ENCODE measurements at places on chromosomes 11 and 22.
A peak's percentile ranks its signal among the peaks of the same experiment; 100 is the strongest.

GRCh38 chr11:10294290-10294953 is 403 bp upstream of the SBF2 start:
- no peak for DNase-seq

DNA sequence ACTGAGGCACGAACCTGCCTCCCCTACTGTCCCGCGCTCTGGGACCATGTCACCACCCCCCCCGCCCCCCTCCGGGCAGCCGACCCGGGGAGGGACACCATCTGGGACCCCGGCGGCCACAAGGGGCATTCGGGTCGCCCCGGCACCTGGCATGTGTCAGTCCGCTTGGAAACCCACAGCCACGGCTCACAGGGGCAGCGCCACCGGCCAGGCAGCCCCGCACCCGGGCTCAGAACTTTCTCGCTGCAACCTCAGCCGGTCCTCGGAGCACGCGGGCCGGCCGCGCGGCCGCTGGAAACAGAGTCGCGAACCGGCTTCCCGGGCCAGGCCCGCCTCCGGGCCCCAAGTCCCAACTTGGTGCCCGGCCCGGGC is 159.9 kb upstream of the GRK3 start:
- no peak for DNase-seq

- DNase-seq: no peak
Observed at GRCh38 chr11:63814383-63814736, 1.1 kb downstream of the SPINDOC start.

- DNase-seq: no peak
Observed at GRCh38 chr22:30459181-30460052, 12.4 kb downstream of the SEC14L3 start.

- DNase-seq: no peak
Observed at GRCh38 chr11:119533462-119533861, 110.5 kb upstream of the THY1 start.

GRCh38 chr22:36067235-36067558 is 38.6 kb upstream of the RBFOX2 start:
- no peak for DNase-seq

- no peak for DNase-seq
Observed at GRCh38 chr11:127114035-127114434, 113.5 kb upstream of the KIRREL3 start.

DNA sequence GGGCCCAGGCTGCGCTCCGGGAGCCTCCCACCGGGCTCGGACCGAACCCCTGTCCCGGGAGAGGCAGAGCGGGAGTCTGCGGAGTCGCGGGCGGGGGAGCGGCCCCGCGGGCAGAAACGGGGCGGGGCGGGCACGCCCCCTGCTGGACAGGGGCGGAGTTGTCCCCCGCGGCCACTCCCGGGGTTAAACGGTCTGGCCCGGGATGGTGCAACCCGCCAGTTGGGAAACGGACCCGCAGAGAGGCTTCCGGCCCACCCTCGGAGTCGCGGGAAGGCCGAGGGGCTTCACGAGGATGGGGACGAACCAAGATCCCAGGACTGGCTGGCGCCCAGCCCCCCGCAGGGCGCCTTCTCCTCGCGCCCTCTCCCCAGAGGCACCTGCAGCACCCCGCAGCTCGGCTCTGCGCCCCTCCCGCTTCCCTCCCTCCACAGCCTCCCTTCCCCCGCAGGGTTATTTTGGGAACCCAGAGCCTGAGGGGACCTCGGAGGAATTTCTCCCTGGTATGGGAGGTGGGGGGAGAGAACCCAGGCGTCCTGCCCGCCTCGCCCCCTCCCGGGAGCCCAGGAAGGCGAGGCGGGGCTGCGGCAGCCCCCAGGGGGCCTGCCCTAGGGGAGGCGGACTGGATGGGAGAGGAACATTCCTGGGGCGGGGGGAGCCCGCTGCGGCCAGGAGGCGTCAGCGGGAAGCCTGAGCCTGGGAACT is 902 bp downstream of the RASGRP2 start:
- peak; percentile 64 for DNase-seq

DNA sequence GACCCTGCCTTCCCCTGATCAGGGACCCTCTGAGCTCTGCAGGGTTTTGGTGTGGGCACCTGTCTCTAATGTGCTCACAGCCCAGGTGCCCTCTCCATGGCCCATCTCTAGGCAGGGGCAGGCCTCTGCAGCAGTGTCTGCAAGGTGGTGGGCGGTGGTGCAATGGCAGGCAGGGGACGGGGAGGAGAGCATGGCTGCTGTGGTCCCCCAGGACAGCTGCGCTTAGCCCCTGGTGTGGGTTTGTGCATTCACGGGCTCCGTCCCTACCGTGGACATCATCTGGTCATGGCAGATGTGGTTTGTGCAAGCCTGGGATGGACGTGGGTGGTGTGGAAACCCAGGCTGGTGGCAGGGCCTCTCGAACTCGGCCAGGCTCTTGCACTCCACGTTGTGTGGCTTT is 443.1 kb downstream of the TBC1D22A start:
- DNase-seq: no peak

DNA sequence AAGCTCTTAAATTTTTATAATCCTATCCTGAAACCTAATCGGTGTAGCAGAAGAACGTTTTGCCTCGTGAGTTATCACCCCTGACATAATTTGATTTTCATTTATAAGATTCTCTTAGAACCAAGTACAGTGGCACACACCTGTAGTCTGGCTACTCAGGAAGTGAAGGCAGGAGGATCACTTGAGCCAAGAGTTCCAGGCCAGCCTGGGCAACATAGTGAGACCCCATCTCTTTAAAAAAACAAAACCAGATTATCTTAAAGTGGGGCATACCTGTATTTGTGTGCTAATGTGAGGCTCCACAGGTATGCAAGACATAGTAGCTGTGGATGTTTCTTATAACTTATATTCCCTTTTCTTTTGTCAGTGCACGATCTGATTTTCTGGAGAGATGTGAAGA is 19.0 kb downstream of the ZFTA start:
- DNase-seq: no peak

GRCh38 chr11:112789481-112789880 is 171.7 kb upstream of the NCAM1 start:
- DNase-seq: no peak

DNA sequence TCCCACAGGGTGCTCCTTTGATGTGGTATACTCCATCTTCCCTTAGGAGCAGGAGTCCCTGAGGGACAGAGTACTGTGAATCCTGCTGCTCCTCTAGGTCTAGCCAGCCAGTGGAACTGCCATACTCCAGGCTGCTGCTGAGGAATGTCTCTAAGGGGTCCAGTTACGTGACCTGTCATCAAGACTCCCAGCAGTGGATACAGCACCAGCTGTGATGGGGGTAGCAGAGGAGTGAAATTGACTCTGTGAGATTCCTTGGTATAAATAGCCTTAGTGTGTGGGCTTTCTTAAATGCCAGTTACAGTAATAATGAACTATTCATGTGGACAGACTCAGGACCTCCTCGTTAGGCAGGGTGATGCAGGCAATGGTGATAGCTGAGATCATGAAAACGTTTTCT is 140.4 kb upstream of the LUZP2 start:
- no peak for DNase-seq

DNA sequence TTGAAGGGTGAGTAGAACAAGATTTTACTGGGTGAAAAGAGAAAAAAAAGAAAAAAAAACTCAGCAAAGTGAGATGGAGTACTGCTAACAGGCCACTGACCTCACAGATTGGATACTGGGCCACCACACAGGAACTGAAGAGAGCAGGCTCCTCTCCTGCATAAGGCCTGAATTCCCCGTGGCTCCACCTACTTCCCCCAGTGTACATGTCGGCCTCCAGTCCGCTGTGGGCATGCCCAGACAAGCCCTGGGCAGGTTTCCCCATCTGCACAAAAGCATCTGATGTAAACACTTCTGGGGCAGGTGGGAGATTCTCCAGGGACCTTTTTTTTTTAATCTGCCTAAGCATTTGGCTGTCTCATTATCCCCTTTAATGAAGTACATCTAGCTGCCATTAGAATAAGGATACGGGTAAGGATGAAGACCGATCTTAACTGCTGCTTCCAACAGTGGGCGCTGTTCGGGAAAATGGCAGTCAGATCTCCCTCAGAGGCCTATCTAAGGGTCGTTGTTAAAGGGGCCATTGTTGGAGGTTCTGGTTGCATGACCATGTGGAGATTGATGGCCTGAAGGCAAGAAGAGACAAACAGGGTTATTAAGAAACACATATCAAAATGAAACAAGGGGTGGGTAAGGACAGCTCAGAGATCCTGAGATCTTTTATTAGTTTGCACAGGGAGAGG is 48.5 kb downstream of the MS4A13 start:
- no peak for DNase-seq

DNA sequence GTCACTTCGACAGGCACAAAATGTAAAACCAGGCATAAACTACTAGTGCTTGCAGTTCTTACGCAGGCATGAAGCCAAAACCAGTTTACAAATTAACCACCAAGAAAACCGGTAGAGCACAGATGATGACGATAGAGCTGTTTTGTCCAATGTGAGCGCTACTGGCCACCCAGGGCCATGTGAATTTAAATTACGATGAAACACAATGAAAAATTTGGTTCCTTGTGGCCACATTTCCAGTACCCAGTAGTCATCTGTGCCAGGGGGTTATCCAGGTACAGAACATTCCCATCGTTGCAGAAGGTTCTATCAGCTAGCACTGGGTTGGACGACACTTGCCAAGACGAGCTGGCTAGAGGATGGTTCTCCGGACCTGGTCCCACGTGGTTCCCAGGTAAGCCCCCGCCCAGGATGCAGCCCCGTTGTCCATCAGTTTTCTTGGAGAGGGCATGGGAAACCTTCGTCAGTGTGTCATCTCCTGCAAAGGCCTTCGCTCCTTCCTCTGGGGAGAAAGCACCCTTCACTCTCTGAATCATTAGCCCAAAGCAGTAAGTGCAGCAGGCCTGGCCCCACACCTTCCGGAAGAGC is 1.1 kb upstream of the CD81 start:
- no peak for DNase-seq

GRCh38 chr11:73412308-73412707 is 36.1 kb downstream of the RELT start:
- DNase-seq: no peak

GRCh38 chr22:39123751-39124581 is 26.9 kb downstream of the APOBEC3H start:
- DNase-seq: no peak

- no peak for DNase-seq
Observed at GRCh38 chr11:93169950-93170561, 27.7 kb downstream of the SLC36A4 start.

DNA sequence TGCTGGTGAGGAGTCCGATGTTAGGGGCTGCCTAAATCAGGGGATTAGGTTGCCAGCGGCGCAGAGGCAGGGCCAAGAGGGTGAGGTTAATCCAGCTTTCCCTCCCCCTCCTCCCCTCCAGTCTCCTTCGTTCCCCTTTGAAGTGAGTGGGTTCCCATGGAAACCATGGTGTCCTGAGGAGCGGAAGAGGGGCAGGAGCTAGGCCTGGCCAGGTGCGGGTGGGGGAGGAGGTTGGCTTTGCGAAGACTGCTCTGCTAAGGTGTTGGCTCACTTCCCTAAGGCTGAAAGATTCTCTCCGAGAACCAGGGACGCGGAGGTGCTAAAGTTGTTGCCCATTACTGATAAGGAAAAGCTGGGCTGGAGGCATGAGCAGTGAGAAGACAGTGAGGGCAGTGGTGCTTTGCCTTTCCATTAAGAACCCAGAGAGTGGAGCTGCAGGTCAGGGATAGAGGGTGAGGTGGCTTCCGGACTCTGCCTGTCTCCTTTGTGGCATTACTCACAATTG is 124.6 kb downstream of the FEZ1 start:
- no peak for DNase-seq

DNA sequence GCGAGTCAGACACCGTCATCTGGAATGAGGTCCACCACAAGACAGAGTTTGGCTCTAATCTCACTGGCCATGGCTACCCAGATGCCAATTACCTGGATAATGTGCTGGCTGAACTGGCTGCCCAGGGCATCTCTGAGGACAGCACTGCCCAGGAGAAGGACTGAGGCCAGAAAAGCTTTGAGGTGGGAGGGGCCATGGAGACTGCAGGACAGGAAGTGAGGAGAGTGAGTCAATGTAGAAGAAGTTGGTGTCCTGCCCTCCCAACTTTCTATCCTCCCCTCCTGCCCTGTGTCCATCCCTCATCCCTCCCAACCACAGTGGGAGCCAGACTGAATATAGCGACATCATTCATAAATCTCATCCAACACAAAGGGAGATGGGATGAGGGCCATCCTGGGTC is 8.0 kb downstream of the MPEG1 start:
- no peak for DNase-seq

DNA sequence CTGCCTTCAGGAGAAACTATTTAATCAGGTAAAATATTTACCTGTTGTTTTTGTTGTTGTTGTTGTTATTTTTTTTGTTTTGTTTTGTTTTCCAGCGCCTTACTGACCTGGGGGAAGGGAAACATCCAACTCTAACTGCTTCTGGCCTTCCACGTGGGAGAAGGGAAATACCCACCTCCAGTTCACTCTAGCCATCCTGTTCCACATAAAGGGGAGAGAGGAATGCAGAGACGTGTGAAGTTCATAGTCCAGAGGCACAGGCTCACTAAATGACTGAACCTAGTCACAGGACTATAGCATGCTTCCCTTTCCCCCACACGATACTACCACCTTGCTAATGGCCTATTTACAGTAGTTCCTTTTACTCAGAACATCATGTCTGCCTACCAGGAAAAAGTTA is 72.4 kb upstream of the VSTM5 start:
- DNase-seq: no peak

- no peak for DNase-seq
Observed at GRCh38 chr22:19241593-19241906, 50.0 kb downstream of the CLTCL1 start.

DNA sequence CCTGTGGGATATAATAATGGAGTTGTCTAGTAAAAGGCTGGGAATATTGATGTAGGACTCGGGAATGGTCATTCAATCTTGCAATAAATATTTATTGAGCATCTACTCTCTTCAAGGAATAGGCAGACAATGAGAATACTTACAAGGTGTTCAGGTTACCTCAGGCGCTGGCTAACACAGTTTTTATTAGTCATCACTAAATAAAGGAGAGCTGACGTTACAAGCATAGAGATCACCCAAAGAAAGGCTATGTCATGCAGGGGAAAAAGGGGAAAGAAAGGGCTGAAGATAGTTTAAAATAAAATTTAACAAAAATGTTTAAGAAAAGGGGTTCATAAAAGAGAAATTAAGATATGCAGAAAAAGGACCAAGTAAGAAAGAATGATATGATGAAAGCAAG is 15.8 kb upstream of the CTSC start:
- no peak for DNase-seq

DNA sequence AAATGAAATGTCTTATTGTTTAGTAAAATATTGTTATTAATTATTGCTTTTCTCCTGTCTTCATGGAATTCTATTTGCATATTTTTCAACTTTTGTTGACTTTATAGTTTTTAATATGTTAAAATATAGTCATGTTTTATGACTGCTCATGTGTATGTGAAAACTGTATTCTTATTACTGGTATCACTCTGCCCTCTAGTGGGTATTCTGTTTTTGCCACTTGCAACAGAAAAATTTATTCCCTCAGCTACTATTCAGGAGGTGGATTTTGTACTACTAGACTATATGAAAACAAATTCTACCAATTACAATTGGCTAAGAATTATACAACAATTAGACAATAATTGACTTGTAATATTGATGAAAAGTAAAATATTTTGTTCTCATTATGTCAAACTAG is 45.0 kb downstream of the OR4C6 start:
- no peak for DNase-seq

- DNase-seq: no peak
Observed at GRCh38 chr11:42528911-42529310, 782.9 kb upstream of the API5 start.
